Activated naive CD8-positive, alpha-beta T cell treated with anti-CD3 and anti-CD28 coated beads for 36 hours (primary cell): ENCODE measurements at places on chromosomes 13 and 19.

GRCh38 chr13:59364641-59365085 lies 799.1 kb downstream of the DIAPH3 start:
- peaks cover 2% of the 10 kb centered on the region for H3K4me1 ChIP-seq
- no peak overlapping the region for H3K27ac ChIP-seq
- no peak overlapping the region for H3K4me3 ChIP-seq
- DNase-seq = no peak
- H3K27me3 ChIP-seq = no peaks in the 10 kb centered on the region

DNA sequence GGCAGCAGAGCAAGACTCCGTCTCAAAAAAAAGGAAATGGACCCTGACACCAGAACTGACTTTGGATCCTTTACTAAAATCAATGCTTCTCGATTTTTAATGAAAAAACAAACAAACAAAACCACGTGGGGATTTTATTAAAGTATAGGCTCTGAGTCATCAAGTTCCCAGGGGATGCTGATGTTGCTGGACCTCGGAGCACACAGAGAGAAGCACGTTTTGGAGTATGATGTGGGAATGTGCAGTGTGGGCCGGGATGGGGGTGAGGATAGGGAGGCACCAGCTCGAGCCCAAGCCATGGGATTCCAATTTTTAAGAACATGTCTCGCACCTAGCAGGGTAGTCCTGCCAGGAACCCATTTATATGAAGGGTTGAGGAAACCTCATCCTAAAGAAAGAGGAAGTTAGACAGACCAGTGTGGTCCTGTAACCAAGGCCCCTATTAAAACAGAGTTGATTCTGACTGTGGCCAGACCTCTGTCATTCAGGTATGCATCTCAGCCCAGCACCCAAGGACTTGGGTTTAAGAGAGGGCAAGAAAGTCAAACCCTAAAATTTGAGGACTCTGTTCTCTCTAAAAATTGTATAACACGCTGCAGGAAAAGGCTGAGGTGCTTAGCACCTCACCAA lies 6.4 kb downstream of the FLT1 start:
- H3K4me1 ChIP-seq = peaks cover 12% of the 10 kb centered on the region
- peaks cover 3% of the 10 kb centered on the region for H3K36me3 ChIP-seq
- H3K27ac ChIP-seq = no peak overlapping the region
- DNase-seq = no peak
- H3K27me3 ChIP-seq = peaks cover 33% of the 10 kb centered on the region

- no peak overlapping the region for H3K27ac ChIP-seq
- H3K27me3 ChIP-seq = peaks cover 32% of the 10 kb centered on the region
- H3K36me3 ChIP-seq = no peaks in the 10 kb centered on the region
- no peak for DNase-seq
- H3K4me1 ChIP-seq = peaks cover 17% of the 10 kb centered on the region
Observed at GRCh38 chr13:33204130-33204927, 81.2 kb downstream of the STARD13 start.

DNA sequence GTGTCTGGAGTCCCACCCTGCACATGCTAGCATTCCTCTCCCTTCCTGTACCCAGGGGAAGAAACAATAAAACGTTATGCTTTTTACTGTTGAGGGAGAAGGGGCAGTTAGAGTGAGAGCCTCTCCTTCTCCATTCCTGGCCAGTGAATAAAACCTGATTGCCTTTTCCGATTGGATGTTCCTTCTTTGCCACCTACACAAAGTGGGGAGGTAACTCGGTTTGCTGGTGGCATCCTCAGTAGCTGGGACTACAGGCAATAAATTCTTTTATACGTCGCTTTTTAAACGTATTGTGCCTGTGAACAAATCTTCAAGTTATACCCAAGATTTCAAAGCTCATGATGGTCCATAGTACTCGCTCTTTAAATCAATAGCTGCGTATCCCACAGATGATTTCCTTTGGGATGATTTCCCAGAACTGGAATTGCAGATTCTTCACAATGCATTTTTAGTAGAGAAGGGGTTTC lies 660 bp upstream of the MVB12A start:
- peaks cover 10% of the 10 kb centered on the region for H3K36me3 ChIP-seq
- H3K27me3 ChIP-seq = no peaks in the 10 kb centered on the region
- no peak for DNase-seq
- H3K4me1 ChIP-seq = peaks cover 11% of the 10 kb centered on the region
- H3K4me3 ChIP-seq = peak overlapping the region; percentile 89

GRCh38 chr19:48635263-48635965 lies 1.8 kb downstream of the DBP start:
- H3K27ac ChIP-seq = peak overlapping the region; percentile 92
- peaks cover 11% of the 10 kb centered on the region for H3K36me3 ChIP-seq
- peak; percentile 85 for DNase-seq
- no peaks in the 10 kb centered on the region for H3K27me3 ChIP-seq
- peak overlapping the region; percentile 95 for H3K4me3 ChIP-seq

GRCh38 chr13:95677564-95678266 lies 776 bp downstream of the DNAJC3 start:
- peak overlapping the region; percentile 93 for H3K4me3 ChIP-seq
- peaks cover 52% of the 10 kb centered on the region for H3K4me1 ChIP-seq
- H3K27me3 ChIP-seq = no peaks in the 10 kb centered on the region
- H3K36me3 ChIP-seq = peaks cover 30% of the 10 kb centered on the region
- no peak for DNase-seq

- H3K27ac ChIP-seq = no peak overlapping the region
- no peak overlapping the region for H3K4me3 ChIP-seq
- peaks cover 26% of the 10 kb centered on the region for H3K4me1 ChIP-seq
- H3K27me3 ChIP-seq = no peaks in the 10 kb centered on the region
Observed at GRCh38 chr13:44140146-44140545, 233.5 kb upstream of the SERP2 start.

DNA sequence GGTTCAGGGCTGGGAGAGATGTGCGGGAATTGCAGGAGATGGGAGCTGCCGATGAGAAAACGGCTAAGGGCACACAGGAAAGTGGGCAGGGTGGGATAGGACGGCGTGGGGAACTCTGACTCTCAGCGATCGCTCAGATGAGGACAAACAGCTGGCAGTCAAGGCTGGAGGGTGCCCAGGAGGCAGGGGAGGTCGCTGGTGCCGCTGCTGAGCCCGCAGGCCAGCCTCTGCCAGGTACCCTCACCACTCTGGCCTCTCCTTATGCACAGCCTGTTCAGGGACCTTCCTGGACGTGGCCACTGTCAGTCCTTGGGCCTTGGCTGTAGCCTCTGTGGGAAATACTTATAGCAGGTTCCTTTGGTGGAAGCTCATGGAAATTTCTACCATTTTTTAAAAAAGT lies 308.6 kb downstream of the TEX29 start:
- H3K27ac ChIP-seq = no peak overlapping the region
- H3K27me3 ChIP-seq = peaks cover 3% of the 10 kb centered on the region
- no peak overlapping the region for H3K4me3 ChIP-seq
- no peaks in the 10 kb centered on the region for H3K36me3 ChIP-seq
